Stimulated activated CD4-positive, alpha-beta T cell treated with anti-CD3 and anti-CD28 coated beads, Interleukin-1b, Interleukin-23, amount 100 ng/mL, for 1 hour (primary cell): ENCODE measurements at places on chromosomes 13 and 19.

GRCh38 chr13:91355099-91355825, 7.8 kb downstream of the MIR17HG start:
- no peak for DNase-seq

GRCh38 chr13:100751826-100752225, 77.2 kb upstream of the TMTC4 start:
- DNase-seq = no peak

DNA sequence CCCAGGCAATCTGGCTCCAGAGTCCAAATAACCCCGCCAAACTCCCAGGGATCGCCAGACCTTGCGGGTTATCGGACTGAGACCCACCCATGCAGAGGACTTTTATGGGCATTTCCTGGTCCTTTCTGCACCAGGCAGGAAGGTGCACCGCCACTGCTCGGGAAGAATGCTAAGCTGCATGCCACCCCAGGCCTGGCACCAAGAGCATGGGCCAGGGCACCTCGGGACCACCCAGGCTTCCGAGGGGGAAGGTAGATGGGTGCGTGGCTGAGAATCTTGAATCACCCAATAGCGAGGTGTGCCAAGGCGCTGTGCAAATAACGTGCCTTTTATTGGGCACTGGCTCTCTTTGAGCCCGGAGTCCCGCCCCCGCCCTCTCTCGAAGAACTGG, 422 bp upstream of the ZNF575 start:
- no peak for DNase-seq

GRCh38 chr19:28456708-28457320, 756.1 kb downstream of the UQCRFS1 start:
- no peak for DNase-seq

- DNase-seq = no peak
These were observed 702.3 kb downstream of the DIAPH3 start for GRCh38 chr13:59461411-59461810.

- no peak for DNase-seq
These were observed 127.5 kb downstream of the B3GLCT start for GRCh38 chr13:31327182-31327860.

DNA sequence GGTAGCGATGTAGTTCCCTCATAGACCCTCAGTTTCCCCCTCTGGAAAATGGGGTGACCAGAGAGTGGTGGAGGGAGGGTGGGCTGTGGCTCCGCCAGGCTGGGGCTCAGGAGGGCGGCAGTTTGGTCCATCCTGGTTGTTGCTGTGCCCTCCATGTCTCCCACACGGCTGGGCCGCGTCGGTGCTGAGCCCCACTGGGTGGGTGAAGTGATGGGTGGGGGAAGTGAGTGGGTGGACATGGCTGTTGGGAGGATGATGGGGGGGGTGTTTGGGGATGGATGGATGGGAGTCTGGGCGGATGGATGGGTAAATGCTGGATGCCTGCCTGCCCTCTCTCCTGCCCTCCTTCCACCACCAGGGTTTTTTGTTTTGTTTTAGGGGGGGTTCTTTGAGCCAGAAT, 16.6 kb upstream of the EHD2 start:
- DNase-seq = no peak

DNA sequence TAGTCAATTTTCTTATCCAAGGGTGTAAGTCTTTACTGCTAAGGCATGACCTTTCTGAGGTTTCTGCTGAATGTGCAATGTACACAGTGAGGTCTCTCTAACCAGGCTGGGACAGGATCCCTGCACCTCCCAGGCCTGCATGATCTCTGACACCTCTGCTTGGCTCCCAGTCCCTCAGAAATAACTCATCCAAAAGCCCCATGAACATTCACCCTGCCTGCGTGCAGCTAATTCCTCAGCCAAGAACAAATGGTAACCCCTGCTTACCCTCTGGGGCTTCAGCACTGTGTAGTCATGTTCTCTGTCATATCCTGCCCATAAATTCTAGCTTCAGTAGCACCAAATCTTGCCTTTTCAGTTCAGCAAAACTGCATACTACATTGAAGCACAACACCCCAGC, 1146.3 kb upstream of the MIR17HG start:
- no peak for DNase-seq

- DNase-seq = no peak
These were observed 30.3 kb downstream of the LAMP1 start for GRCh38 chr13:113327391-113327765.

DNA sequence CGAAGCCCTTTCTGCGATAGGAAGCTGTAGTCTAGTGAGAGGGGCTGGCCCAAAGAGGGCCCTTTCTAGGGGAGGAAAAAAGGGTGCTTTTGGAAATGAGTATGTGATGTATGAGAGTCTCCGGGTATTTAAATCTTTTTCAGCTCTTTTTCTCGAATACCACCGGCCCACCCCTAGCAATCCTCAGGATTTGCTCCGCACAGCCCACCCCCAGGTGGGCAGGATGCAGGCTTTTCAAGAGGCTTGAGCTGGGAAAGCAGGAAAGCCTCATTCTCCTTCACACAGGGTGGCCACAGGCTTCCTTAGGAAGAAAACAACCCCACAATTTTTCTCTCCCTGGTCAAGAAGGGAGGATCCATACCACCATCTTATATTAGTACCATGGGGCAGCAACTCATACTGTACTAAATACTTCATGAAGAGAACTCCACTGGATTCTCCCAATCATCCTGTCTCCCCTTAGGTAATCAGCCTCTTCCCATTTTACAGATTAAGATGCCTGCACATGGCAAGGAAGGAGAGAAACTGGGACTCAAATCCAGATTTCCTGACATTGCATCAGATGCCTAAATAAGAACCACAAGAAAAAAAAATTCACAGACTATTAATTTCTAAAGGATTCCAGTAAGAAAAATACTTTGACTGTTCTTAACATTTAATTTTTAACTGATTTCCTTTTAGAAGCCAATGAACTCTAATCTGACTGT, 84.4 kb downstream of the STK24 start:
- DNase-seq = no peak

DNA sequence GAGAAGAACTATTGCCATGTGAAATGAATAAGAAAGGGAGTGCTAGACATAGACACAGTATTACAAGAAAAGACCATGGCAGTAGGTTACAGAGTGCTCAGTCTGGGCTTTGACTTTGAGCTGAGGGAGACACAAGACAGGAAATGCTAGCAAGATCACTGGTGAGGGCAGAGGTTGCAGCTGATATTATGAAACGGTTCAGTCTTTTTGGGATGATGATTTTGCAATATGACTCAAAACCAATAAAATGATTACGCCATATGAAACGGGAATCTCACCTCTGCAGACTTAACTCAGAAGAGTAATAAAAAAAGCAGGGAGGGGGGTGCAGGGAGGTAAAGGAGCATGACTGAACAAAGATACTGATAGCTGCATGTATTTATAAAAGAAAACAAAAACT, 123.1 kb downstream of the RBM26 start:
- no peak for DNase-seq

- no peak for DNase-seq
These were observed 214.2 kb upstream of the MAB21L1 start for GRCh38 chr13:35690581-35691207.

DNA sequence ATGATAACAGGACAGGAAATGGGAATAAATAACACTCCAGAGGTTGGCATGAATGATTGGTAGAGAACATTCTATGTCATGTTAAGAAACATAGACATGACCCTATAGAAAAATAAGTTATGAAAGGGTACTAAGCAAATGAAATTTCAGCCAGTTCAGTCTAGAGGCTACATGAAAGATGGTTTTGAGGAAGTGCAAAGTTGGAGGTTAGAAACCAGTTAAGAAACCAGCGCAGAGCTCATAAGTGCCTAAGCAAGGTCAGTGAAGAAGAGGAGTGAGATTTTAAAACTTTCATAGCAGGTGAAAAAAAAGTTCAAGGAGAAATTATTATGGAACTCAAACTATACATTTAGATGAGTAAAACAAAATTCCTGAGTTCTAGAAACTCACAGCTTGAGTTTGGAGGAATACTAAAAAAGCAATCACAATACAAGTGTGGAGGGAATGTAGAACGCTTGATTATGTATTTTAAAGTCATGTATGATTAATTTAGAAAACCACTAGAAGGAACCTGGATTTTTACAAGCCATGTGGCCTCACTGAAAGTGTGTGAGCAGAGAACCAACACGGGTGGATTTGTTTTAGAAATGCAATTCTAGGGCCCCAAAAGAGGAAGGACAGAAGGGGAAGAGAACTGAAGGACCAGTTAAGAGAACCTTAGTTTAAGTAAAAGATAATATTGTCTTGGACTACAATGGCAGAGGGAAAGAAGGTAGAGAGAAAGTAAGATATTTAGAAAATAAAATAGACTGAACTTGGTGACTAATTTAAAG, 162.4 kb downstream of the PCDH20 start:
- DNase-seq = no peak

- no peak for DNase-seq
These were observed 1147.5 kb downstream of the DIAPH3 start for GRCh38 chr13:59016250-59016649.

GRCh38 chr19:6223461-6224307, 56.1 kb downstream of the MLLT1 start:
- DNase-seq = no peak

- DNase-seq = no peak
These were observed 1.9 kb downstream of the SAFB start for GRCh38 chr19:5624741-5625278.

- DNase-seq = no peak
These were observed 8.9 kb downstream of the COG3 start for GRCh38 chr13:45473627-45474026.

DNA sequence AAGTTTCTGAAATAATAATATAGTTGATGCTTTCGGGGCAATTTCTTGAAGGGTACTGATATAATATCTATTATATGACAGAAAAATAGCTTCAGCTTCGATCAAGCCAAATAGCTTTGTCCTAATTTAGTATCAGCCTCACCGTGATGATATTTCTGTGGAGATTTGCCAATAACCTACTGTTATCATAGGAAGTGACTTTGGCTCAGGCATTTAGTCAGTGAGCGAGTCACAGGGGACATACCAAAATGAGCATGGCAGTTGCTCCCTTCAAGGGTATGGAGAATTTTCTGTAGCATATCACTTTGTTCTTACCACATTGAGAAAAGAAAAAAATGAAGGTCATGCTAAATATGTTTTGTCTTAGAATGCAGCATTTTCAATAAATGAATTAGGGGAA, 767.6 kb upstream of the SLITRK1 start:
- DNase-seq = no peak

DNA sequence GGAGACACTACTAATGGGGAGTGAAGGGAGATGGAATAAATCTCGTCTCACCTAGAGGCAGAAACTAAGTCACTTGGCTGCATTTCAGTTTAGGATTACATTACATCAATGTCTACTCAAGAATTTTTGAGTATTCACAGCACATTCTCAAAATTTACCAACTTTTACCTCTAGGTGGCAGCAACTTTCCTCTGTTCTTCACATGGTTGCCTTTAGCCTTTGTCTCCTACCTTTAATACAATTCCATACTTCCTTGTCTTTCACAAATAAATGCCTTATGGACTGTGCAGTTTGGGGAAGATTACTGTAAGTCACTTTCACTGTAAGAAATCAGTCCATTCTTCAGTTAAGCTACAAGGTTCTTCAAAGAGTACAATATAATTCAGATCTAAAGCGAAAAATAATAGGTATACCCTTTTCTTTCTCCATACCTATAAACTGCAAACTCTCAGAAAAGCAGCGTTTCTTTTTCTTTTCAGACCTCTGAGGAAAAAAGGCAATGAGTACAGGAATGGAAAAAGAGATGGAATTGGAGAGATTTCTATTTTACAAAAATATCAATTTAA, 379.4 kb downstream of the KLF12 start:
- DNase-seq = no peak

- no peak for DNase-seq
These were observed 33.8 kb downstream of the SERP2 start for GRCh38 chr13:44407379-44407778.

DNA sequence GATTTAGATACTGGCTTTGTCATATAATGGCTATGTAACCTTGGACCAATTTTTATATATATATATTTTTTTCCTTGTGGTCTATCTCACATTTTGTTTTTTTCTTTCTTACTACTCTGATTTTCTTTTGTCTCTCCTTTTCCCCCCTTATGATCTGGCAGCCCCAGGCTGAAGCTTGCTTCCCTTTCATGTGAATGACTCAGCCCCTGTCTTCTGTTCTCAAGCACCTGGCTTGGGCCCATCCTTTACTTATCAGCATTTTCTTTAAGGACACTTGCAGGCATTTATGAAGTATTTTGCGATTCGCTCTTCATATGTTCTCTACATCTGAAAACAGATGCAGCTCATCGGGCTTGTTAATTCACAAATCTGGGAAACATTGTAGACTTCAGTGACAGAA, 163.6 kb downstream of the SPRY2 start:
- no peak for DNase-seq

GRCh38 chr13:34401696-34402095, 540.4 kb upstream of the NBEA start:
- DNase-seq = no peak

DNA sequence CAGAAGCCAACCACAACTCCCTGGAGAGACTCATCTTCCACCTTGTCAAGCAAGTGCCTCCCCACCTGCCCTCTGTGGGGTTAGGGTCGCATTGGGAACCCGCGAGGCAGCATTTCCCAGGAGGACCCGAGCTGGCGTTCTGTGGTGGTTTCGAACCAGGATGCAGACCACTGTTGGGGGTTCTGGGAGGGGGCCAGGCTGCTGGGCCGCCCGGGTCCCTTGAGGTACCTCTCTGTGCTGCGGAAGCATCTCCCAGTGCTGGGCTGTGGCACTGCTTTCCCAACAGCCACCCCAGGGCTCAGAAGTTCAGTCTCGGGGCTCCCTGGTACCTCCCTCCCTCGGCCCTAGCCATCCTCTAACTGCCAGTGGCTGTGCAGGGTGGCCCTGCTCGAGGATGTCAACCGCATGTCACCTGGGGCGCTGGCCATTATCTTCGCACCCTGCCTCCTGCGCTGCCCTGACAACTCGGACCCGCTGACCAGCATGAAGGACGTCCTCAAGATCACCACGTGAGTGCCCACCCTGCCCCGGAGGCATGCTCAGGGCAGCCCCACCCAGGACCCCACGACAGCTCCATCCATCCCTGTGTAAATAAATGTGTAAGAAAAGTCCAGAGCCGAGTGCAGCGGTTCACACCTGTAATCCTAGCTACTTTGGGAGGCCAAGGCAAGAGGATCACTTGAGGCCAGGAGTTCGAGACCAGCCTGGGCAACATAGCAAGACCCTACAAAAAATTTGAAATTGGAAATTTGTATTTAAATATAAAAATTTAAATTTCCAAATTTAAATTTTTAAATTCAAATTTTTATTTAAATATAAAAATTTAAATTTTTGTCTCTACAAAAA, 8.2 kb upstream of the USE1 start:
- no peak for DNase-seq

DNA sequence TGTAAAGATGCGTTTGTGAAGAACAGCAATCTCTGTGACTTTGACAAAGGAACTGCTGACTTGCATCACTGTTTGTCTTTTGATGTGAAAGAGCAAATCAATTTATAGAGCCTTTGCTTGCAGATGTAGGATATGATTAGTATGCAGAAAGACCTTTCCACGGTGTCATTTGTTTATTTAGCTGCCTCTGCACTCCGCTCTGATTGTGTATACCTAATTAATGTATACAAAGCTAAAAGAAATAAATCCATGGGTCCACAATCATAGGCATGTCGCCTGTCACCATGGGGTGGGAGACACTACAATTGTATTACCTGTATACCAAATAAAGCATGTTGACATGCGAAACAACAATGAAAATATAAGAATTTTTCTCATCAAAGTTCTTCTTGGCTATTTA, 410.7 kb downstream of the MZT1 start:
- DNase-seq = no peak
